ENCODE measurements at places on chromosomes 2 and 18. TPM values are rescaled to one million over a fixed set of nuclear protein-coding genes. Genes with fewer than 3 reads are reported as not detected.

The RAX gene
- not detected for total RNA-seq

The PKP4 gene
- 21.9 TPM for total RNA-seq

The LAMA1 gene
- total RNA-seq, result not detected

The RFTN2 gene
- not detected for total RNA-seq

The CUL3 gene
- 139 TPM for total RNA-seq

The HOXD13 gene
- total RNA-seq, result not detected

The UGT1A4 gene
- total RNA-seq, result not detected

The CRYGD gene
- total RNA-seq, result 0.69 TPM

The IL1B gene
- 1.3 TPM for total RNA-seq

The PRKAG3 gene
- total RNA-seq, result not detected

The QPCT gene
- not detected for total RNA-seq

DNA sequence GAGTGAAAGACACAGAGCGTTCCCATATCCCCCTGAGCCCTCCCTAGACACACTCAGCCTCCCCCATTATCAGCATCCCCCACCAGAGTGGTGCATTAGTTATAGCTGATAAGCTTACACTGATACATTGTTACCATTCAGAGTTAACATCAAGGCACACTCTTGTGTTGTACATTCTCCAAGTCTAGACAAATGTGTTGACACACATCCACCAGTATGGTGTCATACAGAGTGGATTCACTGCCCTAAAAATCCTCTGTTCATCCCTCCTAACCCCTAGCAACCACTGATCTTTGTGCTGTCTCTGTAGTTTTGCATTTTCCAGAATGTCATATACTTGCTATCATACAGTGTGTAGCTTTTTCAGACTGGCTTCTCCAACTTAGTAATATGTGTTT is 78.0 kb upstream of the RPL31 start:
- DNase-seq, result no peak

DNA sequence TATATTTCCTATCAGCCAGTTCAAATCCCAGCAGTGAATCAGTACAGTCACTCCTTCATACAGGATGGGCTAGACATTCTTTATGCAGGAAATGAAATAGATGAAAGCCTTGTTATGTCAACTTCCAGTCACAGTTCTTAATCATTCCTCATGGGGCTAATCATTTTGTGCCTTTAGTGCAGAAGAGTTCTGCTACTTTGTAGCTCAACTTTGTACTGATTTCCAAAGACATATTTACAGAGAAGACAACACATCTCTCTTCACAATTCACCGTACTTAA is 593.9 kb upstream of the NETO1 start:
- DNase-seq, result no peak

- DNase-seq, result peak; percentile 28
These were observed 161.1 kb downstream of the ARL4C start for GRCh38 chr2:234335661-234336228.

- no peak for DNase-seq
These were observed 2.7 kb downstream of the NCL start for GRCh38 chr2:231461516-231461971.

DNA sequence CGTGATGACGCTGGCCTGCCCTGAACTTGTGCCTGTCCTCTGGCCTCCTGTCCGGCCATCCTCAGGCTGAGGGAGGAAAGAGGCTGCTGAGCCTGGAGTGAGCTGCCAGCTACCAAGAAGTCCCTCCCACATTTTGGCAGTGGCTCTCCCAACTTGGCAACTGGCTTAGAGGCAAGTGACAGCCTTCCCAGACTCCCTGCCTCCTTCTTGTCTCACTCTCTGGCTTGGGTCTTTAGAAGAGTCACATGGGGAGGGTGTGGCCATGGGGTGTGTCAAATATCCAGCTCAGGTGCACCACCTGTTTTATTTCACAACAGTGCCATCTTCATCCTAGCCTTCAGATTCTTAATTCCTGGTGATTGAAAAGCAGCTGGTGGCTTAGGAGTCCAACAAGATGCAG is 222.9 kb downstream of the PRKCE start:
- no peak for DNase-seq

GRCh38 chr18:5529471-5529870 is 14.3 kb downstream of the EPB41L3 start:
- no peak for DNase-seq

GRCh38 chr2:26503231-26503880 is 25.4 kb upstream of the OTOF start:
- DNase-seq, result peak; percentile 55

GRCh38 chr18:57953883-57954282 is 90.1 kb upstream of the NEDD4L start:
- DNase-seq, result no peak

DNA sequence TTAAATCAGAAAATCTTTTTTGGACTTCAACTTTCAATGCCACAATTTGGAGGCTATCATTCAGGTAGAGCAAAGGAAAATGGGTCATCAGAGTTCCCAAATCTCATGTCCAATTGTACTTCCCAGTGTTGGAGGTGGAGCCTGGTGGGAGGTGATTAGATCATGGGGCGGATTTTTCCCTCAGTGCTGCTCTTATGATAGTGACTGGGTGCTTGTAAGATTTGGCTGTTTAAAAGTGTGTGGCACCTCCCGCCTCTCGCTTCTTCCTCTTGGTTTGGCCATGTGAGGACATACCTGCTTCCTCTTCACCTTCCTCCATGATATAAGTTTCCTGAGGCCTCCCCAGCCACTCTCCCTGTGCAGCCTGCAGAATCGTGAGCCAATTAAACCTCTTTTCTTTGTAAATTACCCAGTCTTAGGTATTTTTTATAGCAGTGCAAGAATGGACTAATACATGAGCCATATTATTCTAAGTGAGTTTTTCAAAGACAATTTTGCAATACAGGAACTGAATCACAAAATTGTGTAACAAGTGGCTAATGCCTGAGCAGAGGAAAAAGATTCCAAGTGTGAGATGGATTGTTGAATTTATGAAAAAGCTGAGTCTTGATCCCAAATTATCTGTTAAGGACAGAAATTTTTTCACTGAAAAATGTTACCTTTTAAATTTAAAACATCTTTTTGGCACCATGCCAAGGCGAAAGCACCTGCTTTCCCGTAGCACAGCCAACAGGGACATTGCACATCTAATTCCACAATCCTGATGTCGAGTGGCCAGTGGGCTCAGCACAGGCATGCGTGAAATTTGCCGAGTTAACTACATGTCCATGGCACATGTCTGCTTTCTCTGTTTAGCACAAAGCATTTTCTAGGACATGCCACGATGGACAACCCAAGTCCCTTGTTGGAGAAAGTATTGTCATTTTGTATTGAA is 150.9 kb downstream of the COL6A3 start:
- DNase-seq, result no peak

DNA sequence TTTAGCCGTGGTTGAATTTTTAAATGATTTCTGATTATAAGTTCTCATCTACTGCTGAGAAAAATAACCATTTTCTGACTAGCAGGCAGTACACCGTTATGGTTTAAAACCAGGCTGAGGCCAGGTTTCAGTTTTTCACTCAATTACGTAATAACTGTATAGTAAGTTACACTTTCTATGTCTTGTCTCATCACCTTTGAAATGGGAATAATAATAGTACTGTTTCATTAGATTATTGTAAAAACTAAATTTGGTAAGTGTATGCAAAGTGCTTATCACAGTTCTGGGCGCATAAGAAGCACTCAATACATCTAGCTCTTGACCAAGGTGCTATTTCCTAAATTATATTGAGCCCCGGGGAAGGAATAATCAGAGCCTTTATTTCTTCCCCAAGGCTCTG is 76.8 kb downstream of the LIMS1 start:
- DNase-seq, result peak; percentile 46

DNA sequence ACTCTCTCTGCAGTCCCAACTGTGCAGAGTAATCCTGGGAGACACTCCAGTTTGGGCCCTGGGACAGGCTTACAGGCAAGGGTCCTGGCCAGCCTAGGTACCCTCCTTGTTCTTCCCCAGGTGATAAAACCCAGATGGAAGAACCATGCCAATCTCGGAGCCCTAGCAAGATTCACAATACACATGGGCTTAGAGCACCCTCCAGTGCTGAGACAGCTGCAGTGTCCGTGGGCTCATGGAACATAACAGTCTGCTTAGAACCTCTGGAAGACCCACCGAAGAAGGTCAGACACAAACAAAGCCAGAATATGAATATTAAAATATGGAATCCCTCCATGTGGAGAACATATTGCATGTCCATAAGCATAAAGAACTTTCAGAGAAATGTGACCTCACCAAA is 568.1 kb downstream of the KCNJ3 start:
- DNase-seq, result no peak

DNA sequence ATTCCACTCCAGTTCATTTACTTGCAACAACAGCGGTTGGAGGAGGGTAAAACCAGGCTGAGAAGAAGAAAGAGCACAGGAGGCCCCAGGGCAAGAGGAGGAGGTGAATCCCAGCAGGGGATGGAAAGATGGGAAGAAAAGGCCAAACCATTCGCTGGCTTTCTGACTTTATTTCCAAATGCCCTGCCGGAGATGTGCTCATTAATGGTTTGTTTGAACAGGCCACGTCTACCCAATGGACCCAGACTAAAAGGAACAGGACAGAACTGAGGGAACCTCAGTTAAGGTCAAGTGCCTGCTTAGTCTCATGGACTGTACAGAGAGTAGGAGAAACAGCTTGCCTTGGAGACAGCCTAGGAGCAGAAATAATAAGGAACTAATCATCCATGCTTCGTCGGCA is 121.6 kb upstream of the NDUFV2 start:
- DNase-seq, result no peak

DNA sequence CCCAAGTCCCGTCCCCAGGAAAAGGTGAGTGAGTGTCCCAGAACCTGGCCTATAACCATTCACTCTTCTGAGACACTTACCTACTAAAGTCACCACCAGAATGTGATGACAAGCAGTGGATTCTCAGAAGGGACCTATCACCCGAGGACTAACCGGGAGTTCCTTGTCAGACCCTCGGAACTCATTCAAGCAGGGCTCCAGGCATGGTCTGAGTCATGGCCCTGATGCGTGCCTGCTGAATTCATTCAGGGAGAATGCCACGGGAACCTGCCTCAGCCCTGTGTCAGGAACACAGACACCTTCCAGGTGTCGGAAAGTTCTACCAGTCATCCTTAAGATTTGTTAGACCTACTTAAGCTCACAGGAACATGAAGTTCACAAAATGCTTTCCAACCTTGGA is 29.8 kb downstream of the ALPK2 start:
- no peak for DNase-seq

DNA sequence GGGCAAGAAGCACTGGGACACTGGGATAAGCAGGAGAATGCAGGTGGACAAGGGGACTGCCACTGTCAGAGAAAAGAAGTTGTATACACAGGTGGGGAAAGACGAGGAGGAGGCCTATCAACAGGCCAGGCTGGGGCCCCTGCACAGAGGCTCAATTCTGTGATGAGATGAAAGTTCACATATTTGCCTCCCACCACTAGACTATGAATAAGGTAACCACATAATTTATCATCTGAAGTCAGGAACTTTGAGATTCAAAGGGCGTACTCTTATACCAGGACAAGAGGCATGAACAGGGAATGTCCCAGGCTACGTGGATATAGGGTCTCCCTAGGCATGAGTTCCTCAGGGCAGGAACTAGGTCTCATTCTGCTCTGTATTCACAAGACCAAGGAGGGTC is 34.2 kb downstream of the RNU4ATAC start:
- DNase-seq, result no peak

All from CD4-positive, CD25-positive, alpha-beta regulatory T cell (primary cell).